Naive thymus-derived CD4-positive, alpha-beta T cell (primary cell): ENCODE measurements at places on chromosomes 12 and 14.

GRCh38 chr14:99064262-99064954 is 207.6 kb downstream of the BCL11B start:
- no peak for DNase-seq

DNA sequence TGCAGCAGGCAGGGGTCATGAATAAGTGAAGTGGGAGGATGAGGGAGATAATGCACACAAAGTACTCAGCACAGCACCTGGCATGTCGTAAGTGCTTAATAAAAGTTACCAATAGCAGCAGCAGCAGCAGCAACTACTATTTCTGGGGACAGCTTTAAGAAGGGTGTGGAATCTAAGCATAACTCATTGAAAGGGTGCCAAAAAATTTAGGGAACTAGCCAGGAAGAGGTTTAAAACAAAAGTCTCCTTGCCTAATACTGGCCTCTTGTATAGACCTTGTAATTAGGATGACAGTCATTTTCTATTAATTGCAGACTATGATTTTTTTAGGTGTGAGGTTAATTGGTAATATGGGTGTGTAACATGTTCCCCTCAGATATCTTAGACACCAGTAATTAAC is 179.9 kb downstream of the PTPN11 start:
- DNase-seq = no peak

- DNase-seq = no peak
Measured at GRCh38 chr12:20044846-20045245, 323.5 kb upstream of the PDE3A start.

DNA sequence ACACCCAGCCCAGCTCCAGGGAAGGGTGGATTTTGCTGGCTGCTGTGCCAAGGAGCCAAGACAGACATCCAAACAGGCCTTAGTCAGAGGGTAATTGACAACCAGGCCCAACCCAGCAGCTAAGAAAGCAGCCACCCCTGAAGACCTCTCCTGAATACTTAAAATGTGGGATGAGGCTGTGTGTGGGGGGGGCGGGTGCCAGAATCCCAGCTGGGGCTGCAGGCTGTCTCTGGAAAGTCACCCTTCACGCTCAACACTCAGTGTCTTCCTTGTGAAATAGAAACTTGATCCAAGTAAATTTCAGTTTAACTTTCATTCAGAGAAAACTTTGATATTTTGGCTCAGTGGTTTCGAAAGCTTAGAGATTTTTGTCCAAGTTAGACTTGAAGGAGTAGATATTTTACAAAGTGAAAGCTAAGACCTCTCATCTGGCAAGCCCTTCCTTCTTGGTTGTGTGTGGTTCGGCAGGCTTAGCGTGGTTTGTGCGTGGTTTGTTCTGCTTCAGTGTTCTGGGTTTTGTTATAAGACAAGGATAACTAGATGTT is 5.1 kb downstream of the PAPLN start:
- DNase-seq = no peak

DNA sequence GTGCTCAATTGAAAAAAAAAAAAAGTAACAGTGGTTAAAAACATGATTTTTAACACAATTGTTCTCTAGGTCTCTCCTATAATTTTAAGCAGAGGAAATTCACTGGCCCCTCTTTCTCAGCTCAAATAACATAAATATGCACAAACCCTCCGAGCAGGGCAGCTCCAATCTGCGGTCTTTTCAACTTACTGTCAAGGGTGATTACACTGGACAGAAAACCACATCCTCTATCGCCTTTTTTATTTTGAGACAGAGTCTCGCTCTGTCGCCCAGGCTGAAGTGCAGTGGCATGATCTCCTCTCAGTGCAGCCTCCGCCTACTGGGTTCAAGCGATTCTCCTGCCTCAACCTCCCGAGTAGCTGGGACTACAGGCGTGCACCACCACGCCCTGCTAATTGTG is 16.5 kb upstream of the GABARAPL1 start:
- no peak for DNase-seq

- DNase-seq = no peak
Measured at GRCh38 chr12:125435871-125436270, 370.6 kb downstream of the AACS start.

GRCh38 chr14:32399920-32400319 is 70.8 kb downstream of the AKAP6 start:
- no peak for DNase-seq

GRCh38 chr12:114685869-114686268 is 1.9 kb upstream of the TBX3 start:
- no peak for DNase-seq

GRCh38 chr12:121334513-121335343 is 17.5 kb downstream of the ANAPC5 start:
- DNase-seq = peak; percentile 15

DNA sequence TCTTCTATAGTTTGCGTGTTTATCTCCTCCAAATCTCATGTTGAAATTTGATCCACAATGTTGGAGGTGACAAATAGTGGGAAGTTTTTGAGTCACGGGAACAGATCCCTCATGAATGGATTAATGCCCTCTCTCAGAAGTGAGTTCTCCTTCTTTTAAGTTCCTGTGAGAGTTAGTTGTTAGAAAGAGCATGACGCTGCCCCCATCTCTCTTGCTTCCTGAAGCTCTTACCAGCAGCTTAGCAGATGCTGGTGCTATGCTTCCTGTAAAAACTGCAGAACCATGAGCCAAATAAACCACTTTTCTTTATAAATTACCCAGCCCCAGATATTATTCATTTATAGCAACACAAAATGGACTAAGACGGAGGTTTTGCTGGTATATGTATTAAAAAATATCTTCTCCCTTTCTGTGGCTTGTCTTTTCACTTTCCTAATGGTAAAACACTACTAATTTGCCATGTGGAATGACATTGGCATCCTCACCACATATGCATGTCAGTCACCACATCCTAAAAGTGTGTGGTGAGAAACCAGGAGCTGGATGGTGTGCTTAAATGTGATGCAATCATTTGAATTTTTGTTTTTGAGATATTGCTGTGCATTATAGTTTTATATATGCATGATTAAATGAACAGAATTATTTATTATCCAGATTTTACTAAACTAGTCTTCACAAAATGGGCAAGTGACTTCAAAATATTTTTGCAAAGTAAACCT is 449.3 kb downstream of the ADAMTS20 start:
- DNase-seq = no peak
